ENCODE measurements at places on chromosomes 6 and 20. TPM values are rescaled to one million over a fixed set of nuclear protein-coding genes. Genes with fewer than 3 reads are reported as not detected.

DNA sequence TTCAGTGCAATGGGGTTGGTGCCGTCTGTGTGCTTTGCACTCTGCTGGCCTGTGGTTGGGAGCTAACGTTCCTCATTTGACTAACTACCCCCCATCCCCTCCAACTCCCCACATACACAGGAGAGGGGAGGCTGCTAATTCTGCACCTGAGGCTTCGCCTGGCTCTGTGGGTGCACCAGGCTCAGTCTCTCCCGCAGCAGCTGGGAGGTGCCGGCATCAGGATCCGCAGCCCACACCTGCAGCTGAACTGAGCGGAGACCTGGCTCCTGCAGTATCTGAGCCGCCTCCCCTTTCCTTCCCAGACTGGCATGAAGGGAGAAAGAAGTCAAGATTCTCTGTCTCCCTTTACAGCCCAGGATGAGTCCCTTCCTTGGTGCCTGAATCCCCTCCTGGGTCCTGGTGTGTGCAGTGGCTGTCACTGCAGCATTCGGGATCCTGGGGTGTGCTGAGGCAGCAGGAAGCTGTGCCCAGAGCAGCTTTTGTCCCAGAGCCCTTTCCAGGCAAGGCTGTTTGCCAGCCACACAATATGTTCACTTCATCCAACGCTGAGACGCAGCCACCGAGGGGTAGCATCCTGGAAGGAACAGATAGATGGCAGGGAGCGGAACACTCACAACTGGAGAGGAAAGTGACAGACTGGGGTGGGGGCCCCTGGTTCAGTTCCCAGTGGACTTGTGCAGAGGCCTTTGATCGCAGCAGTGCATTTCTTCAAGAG, 70.2 kb downstream of the CDH4 start:
- DNase-seq: no peak

Gene CYP39A1
- 0.24 TPM for total RNA-seq

Gene USP49
- 1.1 TPM for total RNA-seq

Gene HELZ2
- total RNA-seq: 3.6 TPM

DNA sequence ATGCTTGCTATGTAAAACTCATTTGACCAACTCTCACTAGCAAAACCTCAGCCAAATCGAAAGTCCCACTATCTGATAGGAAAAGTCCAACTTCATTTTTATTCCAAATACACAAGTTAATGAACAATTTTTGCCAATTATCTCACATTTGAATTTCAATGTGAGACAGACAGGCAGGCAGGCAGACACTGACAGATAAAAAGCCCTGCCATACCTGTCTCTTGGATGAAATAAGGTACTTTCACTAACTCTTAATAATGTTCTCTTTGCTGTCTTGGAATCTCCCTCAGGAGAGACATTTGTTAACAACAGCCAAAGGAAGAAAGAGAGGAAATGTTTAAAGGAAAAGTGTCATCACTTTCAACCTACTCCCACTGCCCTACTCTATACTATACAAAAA, 82.0 kb downstream of the RNGTT start:
- no peak for DNase-seq

Measured in gastrocnemius medialis (tissue), 4 donors.